ENCODE measurements at places on chromosomes 6 and 20.

- no peak for DNase-seq
Observed at GRCh38 chr6:131251590-131252199, 116.4 kb downstream of the AKAP7 start.

- no peak for DNase-seq
Observed at GRCh38 chr6:166438211-166438861, 55.6 kb upstream of the MPC1 start.

DNA sequence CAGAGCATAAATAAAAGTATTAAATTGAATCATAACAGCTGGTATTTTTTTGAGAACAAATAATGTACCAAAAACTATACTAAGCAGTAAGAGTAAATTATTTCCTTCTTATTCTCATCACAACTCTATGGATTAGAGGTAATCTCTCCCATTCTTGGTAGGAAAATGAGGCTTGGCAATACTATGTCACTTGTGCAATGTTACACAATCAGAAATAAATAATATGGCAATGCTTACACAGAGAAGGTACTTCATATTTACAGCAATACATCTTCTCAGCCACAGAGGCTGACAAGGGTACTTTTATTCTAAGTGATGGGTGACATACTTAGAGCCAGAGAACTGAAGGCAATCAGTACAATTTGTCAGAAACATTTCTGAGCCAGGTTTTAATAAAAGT lies 3.9 kb downstream of the DST start:
- no peak for DNase-seq

GRCh38 chr6:111486475-111486874 lies 3.5 kb upstream of the REV3L start:
- no peak for DNase-seq

DNA sequence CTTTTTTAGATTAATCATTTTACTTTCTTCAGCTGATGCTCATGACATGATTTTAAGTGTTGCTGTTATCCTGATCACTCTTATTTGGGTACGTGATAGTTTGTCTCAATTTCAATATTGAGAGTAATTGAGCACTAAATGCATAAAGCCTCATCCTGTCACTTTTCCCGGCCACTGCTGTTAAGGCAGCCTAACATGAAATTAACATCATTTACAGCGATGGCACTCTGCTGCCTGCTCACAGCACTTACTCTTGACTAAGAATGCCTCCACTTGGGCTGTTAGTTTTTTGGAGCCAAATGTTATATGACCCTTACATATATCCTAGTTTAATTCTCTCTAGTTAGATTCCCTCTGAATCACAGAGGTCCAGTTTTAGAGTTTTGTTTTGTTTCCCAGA lies 107.3 kb downstream of the SLX4IP start:
- DNase-seq = no peak

DNA sequence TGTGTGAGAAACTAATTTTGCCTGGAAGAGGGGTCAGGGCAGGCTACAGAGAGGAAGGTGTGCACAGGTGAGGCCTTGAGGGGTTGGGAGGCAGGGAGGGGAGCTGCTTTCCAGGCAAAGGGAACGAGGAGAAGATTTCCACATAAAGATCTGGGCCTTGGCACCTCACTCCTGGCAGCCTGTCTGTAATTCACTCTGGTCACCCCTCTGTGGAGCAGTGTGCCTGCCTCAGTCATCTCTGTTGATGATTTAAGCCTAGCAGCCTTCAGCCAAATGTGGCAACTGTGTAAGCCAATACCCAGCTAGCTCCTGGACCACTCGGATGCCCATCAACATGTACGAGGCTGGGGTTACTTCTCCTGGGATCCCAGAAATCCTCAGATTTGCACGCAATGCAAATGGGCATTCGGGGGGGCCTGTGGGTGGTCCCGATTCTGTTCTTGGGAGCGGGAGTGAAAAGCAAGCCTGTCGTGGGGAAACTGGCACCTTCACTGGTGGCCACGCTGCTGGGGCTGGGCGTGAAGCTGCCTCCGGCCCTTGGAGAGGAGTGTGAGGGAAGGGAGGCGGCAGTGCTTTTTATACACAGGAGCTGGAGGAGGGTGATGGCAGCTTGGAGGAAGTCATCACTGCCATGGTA lies 360.4 kb downstream of the ZFAND3 start:
- no peak for DNase-seq

All from LoVo (cell line).